Stimulated activated CD8-positive, alpha-beta memory T cell treated with anti-CD3 and anti-CD28 coated beads, Interleukin-4, amount 100 ng/mL, for 24 hours (primary cell): ENCODE measurements at places on chromosomes 2 and 18.

DNA sequence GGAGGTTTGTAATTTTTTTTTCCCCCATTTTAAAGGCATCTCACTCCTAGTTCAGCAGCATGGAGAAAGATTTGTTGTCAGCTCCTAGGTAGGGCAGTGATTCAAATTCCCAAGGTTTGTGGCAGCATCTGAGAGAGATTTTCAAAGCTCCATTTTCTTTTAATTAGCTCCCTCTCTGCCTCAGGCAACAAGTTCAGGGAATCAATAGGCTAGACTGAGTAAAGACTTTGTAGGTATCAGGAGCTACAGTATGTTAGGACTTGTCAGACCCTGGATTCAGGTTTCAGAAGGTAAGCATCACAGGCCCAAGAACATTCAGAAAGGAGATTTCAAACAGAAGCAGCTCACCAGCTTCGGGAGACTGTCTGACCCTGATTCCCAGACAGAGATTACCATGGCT lies 273.3 kb upstream of the ERBB4 start:
- DNase-seq = no peak

DNA sequence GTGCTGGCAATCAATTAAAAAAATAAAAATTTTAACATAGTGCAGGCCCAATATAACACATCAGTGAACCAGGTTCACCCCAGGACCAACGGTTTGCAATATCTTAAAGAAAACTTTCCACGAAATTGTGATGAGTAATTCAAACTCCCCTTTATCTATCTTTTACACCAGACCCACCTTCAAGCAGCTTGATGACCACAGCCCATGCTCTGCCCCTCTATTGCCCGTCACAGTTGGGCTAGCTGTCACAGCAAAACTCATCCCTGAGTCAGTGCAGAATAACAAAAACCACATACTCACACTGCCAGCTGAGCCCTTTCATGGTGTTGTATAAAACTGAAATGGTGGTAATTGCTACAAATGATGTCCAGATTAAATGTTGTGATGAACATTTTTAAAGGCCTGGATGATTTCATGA lies 112.5 kb upstream of the CREB1 start:
- no peak for DNase-seq

DNA sequence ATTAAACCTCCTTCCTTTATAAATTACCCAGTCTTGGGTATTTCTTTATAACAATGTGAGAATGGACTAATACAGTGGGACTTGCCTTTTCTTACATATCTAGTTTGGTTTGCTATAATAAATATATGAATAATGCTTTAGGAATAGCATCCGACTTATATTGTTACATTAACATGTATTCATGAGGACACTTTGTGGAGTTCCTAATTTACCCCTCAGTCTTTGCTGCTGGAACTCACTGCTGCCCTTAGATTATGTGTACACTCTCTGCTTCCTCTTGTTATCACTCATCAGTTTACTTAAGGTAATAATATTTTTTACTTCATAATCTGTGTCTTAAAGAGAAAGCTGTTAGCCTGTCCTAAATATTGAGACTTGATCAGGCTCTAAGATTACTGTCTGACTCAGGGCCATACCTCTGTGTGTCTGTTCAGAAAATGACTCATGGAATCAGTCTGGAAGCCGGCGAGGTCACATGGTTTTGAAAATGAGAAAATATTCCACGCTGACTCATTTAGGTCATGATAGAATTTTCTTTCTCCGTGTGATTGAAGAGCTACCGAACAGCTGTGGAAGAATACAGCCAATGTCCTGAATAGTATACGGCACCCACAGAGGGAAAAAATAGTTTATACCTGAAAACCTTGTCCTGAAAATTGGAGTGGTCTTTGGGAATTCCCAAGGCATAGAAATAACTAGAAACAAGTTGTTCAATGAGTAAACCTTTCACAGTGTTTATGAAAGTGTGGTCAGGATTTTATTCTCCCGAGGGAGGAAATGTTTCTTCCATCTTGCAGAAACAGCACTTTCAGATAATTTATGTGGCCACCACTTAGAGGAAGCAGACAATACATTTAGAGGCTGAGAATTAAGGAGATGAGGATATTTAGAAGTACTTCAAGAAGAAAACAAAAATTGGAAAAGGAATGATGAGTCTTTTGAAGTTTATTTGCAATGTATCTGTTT lies 156.4 kb downstream of the DSEL start:
- peak; percentile 22 for DNase-seq

DNA sequence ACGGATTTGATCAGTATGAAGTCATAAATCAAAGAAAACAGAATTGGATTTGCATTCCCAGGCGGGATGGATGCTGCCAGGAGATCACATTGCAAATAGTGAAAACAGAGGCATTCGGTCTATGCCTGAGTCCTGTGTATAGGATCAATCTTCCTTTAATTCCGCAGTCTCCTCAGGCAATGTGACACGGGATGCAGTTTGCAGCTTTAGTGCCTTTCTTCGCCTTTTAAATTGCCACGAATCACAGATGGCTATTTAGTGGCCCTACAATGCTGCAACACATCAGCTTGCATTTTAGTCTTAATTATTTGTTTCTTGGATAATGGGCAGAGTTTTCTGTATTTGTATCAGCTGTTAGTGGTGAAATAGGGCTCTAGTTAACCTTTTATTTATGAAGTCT lies 6.8 kb downstream of the ADCYAP1 start:
- no peak for DNase-seq

DNA sequence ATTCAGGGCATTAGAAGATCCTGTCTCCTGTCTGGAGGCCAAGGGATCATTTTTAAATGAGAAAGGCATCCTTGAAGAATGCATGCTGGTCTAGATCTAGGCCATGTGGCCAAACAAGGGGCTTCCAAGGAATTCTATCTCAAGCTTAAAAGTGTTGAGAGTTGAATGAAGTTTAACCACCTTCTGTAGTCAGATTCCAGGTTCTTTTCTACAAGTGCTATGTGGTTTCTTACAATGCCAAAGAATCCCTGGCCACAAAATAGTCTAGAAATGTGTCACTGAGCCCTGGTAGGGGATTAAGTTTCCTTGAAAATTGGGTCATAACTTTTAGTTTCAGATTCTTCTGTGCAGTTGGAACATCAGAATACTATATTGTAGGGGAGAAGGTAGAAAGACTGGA lies 640.7 kb upstream of the ACVR2A start:
- no peak for DNase-seq

- DNase-seq = no peak
Observed at GRCh38 chr2:38108907-38109731, 33.2 kb upstream of the CYP1B1 start.

DNA sequence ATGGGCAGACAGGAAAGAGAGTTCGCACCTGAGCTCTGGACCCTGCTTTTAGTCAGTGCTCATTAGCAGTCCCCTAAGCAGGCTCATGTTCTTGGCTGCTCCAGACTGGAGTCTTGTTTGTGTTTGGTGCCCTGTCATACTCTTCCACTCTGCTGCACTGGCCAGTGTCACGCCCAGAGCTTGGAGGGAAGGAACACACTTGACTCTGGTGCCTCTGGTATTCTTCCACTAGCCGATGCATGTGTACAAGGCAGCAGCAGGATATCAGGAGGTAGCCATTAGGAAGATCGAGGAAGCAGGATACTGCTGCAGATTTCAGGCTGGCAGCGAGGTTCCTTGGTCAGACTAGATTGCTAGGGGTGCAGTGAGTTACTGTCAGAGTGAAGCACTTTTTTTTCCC lies 81.4 kb upstream of the B3GNT2 start:
- DNase-seq = no peak

GRCh38 chr2:14197293-14197692 lies 435.2 kb upstream of the LRATD1 start:
- no peak for DNase-seq

- no peak for DNase-seq
Observed at GRCh38 chr2:201797175-201797840, 9.0 kb upstream of the CDK15 start.

DNA sequence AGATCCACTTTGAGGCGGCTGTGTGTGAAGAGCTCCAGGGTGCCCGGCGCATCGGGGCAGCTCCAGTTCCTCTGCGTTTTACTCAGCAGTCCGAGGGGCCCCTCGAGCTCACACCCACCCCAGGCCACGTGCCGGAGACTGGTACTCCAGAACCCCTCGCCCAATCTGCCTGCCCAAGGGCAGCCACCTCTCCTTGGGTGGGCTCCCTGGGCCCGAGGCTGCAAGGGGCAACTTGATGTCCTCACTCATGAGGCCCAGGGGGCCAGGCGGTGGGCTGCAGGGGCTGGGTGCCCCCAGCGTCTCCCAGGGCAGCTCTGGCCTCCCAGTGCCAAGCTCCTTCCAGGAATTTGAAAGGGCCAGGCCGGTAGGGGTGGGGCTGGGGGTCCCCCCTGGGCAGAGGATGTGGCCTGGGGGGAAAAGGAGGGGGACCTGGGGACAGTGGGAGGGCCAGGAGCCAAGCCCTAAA lies 16.7 kb downstream of the RAMP1 start:
- DNase-seq = no peak

- no peak for DNase-seq
Observed at GRCh38 chr2:27807476-27807875, 36.0 kb downstream of the MRPL33 start.

DNA sequence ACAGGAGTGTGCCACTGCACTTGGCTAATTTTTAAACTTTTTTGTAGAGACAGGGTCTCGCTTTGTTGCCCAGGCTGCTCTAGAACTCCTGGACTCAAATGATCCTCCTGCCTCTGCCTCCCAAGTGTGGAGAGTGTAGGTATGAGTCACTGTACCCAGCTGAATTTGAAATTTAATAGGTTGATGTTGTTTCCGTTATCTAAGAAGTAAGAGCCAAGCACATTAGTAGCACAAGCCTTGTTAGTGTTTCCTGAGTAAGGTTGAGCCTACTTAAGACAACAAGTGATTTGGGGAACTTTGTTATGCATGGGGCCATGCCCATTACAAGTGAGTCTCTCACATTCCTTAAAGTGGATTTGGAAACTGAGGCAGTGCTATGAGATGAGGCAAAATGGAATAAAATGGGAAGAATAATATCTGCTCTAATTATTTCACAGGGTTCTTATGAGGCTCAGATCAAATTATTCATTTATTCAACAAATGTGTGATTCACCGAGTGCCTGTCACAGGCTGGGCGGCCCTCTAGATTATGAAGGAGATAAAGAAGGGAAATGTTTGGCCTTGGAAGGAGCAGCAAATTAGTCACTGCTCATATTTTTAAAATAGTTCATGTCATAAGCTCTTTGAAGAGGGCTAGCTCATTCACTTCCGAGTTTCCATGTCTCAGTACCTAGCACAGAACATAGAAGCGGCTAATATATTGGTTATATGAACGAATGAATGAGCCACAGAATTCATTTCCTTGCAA lies 217.2 kb downstream of the LDLRAD4 start:
- no peak for DNase-seq

GRCh38 chr2:148658807-148659722 lies 14.5 kb downstream of the EPC2 start:
- DNase-seq = no peak

DNA sequence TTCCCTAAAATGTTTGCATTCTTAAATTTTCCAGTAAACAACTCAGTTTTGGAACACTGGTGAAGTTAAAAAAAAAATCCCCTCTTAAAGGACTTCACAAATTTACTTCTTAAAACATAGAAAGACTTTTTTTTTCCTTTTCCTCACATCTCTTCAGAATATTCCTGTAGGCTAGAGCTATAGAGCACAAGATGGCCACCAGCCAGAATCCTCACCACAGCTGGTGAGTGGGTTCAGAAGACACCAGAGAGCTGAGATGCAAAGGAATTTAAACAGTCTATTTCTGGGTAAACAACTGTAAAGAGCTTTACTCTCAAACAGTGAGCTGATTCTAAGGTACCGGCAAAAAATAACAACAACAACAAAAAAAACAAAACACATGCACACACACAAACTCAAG lies 252.8 kb downstream of the LRP1B start:
- no peak for DNase-seq

- no peak for DNase-seq
Observed at GRCh38 chr18:49111191-49111988, 160.6 kb upstream of the SMAD7 start.

DNA sequence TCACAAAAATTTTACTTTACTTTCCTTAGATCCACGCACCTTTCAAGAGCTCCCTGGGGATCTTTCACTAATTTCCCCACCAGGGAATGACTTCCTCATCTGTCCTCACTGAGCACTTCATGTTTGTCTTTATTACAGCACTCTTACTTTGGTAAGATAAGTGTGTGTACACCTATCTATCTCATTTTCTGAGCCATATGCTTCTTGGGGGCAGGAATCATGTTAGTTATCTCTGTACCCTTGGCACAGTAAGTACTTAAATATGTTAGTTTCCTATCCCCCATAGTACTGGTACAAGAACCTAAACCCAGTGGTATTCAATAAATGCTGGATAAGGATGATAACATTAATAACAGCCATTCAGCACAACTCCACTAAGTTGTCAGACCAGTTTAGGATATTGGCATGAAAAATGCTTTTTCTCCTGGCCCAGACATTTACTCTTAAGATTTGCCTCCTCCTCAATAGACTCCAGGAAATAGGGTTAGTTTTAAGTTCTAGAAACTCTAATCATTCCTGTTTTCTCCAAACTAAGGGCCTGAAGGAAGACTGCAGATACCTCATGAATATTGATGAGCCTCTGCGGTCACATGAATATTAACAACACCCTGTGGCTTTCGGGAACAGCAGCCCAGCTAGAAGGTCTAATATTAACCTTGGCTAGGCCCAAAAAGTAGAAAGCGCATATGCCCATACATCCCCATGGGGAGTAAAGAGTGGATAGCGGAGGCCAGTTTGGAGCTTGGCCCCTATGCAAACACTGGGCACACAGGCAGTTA lies 38.2 kb downstream of the NHEJ1 start:
- DNase-seq = no peak

- DNase-seq = no peak
Observed at GRCh38 chr2:221133941-221134340, 438.2 kb downstream of the EPHA4 start.

- no peak for DNase-seq
Observed at GRCh38 chr18:34339155-34339554, 114.4 kb upstream of the NOL4 start.

DNA sequence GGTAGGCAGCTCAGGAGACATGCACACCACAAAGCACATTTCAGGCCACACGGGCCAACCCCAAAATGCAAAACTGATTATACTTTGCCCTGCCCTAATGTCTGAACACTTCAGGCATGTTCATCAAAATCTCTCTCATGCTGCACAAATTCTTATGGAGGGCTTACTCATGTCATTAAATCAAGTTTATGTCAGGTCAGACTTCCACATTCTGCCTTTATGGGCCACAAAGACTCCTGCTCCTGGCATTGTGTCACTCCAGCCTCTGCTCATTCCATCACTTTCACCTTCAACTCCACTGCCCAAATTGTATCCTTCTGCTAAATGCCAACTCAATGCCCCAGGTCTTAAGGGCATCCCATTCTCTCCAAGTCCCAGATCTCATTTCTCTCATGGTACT lies 9.2 kb downstream of the UXS1 start:
- no peak for DNase-seq

- no peak for DNase-seq
Observed at GRCh38 chr2:120108749-120109148, 95.9 kb downstream of the EPB41L5 start.

- no peak for DNase-seq
Observed at GRCh38 chr18:10210057-10210633, 244.3 kb upstream of the APCDD1 start.

DNA sequence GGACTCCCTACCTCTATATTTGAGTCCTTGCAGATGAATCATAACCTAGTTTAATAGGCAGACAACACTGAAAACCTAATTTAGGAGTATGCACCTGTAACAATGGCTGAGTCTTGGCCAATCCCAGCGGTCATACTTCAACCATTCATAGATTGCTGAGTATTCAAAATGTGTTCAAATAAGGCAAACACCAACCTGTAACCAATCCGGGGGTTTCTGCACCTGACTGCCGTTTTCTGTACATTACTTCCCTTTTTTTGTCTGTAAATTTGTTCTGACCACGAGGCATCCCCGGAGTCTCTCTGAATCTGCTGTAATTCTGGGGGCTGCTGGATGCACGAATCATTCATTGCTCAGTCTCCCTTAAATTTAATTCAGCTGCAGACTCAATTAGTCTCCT lies 338.6 kb downstream of the STK39 start:
- DNase-seq = no peak
